ENCODE measurements at places on chromosomes 3 and 15. TPM values are rescaled to one million over a fixed set of nuclear protein-coding genes. Genes with fewer than 3 reads are reported as not detected.

DNA sequence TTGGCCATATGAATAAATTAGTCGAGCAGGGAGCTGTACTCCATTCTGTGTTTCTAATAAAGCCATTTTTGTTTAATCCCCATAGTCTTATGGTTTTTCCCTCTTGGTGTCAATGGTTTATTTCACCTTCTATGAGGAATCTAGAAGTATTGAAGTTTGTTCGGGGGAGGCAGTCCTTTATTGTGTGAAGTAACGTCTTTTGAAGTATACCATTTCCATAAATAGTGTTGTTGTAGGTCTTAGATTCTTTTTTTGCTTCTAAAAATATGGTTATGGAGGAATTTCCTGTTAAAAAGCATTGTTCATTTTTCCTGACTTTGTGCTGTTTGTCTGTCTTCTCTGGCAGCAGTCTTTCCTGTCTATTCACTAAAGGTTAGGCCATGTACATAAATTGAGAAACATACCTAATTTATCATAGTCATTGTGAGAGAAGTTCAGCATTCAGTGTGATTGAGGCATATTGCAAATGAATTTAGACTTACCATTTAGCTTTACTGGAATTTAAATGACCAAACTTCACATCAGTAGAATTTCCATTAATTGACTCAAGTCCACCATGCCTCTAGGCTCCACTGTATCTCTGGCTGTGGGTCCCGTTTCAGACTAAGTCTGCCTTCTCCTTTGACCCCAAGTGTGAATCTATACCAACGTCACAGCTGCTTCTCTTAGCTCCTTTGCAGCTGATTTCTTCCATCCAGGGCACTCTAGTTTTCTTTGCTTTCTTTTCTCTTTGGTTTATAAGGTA is 37.3 kb downstream of the YEATS2 start:
- H3K4me3 ChIP-seq, result no peak overlapping the region
- H3K27ac ChIP-seq, result no peak overlapping the region
- no peak for DNase-seq
- H3K4me1 ChIP-seq, result no peaks in the 10 kb centered on the region
- H3K36me3 ChIP-seq, result peaks cover 32% of the 10 kb centered on the region

- no peak overlapping the region for H3K4me3 ChIP-seq
- H3K27ac ChIP-seq, result no peak overlapping the region
- no peaks in the 10 kb centered on the region for H3K4me1 ChIP-seq
- DNase-seq, result no peak
- no peaks in the 10 kb centered on the region for H3K36me3 ChIP-seq
- H3K27me3 ChIP-seq, result no peaks in the 10 kb centered on the region
These were observed 470.1 kb upstream of the THBS1 start for GRCh38 chr15:39110746-39111145.

- no peaks in the 10 kb centered on the region for H3K27me3 ChIP-seq
- no peak overlapping the region for H3K4me3 ChIP-seq
- no peaks in the 10 kb centered on the region for H3K36me3 ChIP-seq
- no peaks in the 10 kb centered on the region for H3K4me1 ChIP-seq
These were observed 25.2 kb downstream of the ARPP21 start for GRCh38 chr3:35664460-35664919.

DNA sequence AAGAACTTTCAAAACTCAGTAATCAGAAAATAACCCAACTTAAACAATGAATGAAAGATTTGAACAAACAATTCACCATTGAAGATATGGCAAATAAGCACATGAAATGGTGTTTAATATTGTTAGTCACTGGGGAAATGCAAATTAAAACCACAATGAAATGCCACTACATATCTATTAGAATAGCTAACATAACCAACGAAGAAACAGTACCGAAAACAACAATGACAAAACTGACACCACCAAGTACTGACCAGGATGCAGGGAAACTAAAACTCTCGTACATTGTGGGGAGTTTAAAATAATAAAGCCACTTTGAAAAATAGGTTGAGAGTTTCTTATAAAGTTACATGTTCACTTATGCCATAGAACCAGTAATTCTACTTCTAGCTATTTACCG is 69.1 kb downstream of the KBTBD8 start:
- no peaks in the 10 kb centered on the region for H3K27me3 ChIP-seq
- DNase-seq, result no peak
- H3K4me1 ChIP-seq, result no peaks in the 10 kb centered on the region
- H3K36me3 ChIP-seq, result no peaks in the 10 kb centered on the region
- H3K4me3 ChIP-seq, result no peak overlapping the region

- H3K4me1 ChIP-seq, result peaks cover 48% of the 10 kb centered on the region
- DNase-seq, result peak; percentile 38
- H3K27ac ChIP-seq, result no peak overlapping the region
- peaks cover 10% of the 10 kb centered on the region for H3K36me3 ChIP-seq
- H3K27me3 ChIP-seq, result no peaks in the 10 kb centered on the region
These were observed 55.2 kb downstream of the MGLL start for GRCh38 chr3:127767126-127767525.

Gene AGTR1
- total RNA-seq, result not detected

DNA sequence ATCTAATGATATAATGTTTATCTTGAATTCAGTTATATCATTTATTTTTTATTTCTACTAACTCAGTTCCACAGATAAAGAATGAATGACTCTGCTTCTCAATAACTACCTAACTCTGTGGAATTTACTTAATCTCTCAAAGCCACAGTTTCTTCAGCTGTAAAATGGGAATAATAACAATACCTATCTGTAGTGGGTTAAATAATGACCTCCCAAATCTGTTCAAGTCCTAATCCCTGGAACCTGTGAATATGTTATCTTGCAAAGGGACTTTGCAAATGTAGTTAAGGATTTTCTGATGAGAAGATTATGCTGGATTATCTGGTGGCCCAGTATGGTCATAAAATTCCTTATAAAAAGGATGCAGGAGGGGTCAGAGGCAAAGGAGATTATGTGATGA is 61.7 kb downstream of the THRB start:
- no peak overlapping the region for H3K27ac ChIP-seq
- no peak overlapping the region for H3K4me3 ChIP-seq
- H3K36me3 ChIP-seq, result no peaks in the 10 kb centered on the region
- no peaks in the 10 kb centered on the region for H3K27me3 ChIP-seq
- H3K4me1 ChIP-seq, result peaks cover 25% of the 10 kb centered on the region
- DNase-seq, result no peak

DNA sequence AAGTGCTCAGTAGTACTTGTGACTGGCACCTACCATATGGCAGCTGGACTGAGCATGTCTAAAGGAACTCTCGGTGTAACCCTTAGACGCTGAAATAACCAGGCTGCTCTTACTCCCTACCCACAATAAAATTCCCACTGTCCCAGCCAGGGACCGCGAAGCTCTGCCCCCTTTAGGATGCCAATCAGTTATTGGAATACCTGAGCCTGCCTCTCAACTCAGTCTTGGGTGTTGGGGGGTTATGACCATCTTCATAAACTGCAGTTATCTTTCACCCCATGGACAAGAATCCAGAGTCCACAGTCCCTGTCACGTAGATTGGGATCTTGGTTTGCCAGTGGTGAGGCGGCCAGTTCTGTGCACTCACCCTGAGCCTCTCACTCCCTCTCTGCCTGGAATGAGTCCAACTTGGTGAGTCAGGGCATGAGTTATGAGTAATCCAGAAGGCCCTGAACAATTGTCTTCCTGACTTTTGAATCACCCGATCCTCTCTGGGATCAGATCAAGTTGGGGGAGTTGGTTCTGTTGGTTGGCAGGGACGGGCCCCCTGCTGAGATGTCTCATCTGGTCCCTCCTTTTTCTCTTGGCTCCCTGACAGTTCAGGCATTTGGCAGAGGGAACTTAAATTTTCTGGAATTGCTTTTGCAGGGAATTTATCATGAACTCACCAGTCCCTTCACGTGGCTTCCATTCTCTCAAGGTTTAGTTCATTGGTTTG is 120.1 kb upstream of the UBE2E1 start:
- peak; percentile 86 for DNase-seq
- H3K4me1 ChIP-seq, result peaks cover 19% of the 10 kb centered on the region
- H3K4me3 ChIP-seq, result peak overlapping the region; percentile 22
- no peaks in the 10 kb centered on the region for H3K36me3 ChIP-seq
- peak overlapping the region; percentile 61 for H3K27ac ChIP-seq
- H3K27me3 ChIP-seq, result no peaks in the 10 kb centered on the region

- no peaks in the 10 kb centered on the region for H3K27me3 ChIP-seq
- DNase-seq, result no peak
- no peak overlapping the region for H3K4me3 ChIP-seq
These were observed 10.7 kb downstream of the THSD4 start for GRCh38 chr15:71125831-71126450.

DNA sequence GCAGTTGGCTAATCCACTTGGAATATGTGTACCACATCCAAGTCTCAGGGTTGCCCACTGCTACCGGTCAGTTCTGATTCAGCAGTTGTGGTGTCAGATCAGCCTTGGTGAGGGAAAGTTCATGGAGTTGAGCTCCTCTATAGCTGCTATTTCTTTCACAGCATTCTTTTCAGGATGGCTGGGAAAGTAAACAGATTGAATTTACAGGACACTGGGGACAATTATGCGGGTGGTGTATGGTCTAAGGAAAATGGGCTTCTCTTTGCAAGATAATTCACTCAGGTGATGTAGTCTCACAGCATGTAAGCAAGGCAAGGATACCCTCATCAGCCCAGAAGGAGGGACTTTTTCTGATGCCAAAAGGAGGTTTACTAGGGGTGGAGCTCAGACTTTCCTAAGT is 249.9 kb downstream of the DOCK3 start:
- H3K27me3 ChIP-seq, result peaks cover 50% of the 10 kb centered on the region
- no peak for DNase-seq
- H3K4me1 ChIP-seq, result no peaks in the 10 kb centered on the region
- no peak overlapping the region for H3K27ac ChIP-seq

GRCh38 chr3:112327371-112327951 is 5.5 kb upstream of the CD200 start:
- no peak overlapping the region for H3K4me3 ChIP-seq
- H3K36me3 ChIP-seq, result no peaks in the 10 kb centered on the region

Data from Calu3 (cell line).